Hindlimb muscle (tissue), 1 donor: ENCODE measurements at places on chromosomes 6 and 20. TPM values are rescaled to one million over a fixed set of nuclear protein-coding genes. Genes with fewer than 3 reads are reported as not detected.

The ADGRF5 gene
- 28.9 TPM for polyA plus RNA-seq

The MYB gene
- polyA plus RNA-seq = 1.3 TPM

The TFAP2D gene
- not detected for polyA plus RNA-seq

DNA sequence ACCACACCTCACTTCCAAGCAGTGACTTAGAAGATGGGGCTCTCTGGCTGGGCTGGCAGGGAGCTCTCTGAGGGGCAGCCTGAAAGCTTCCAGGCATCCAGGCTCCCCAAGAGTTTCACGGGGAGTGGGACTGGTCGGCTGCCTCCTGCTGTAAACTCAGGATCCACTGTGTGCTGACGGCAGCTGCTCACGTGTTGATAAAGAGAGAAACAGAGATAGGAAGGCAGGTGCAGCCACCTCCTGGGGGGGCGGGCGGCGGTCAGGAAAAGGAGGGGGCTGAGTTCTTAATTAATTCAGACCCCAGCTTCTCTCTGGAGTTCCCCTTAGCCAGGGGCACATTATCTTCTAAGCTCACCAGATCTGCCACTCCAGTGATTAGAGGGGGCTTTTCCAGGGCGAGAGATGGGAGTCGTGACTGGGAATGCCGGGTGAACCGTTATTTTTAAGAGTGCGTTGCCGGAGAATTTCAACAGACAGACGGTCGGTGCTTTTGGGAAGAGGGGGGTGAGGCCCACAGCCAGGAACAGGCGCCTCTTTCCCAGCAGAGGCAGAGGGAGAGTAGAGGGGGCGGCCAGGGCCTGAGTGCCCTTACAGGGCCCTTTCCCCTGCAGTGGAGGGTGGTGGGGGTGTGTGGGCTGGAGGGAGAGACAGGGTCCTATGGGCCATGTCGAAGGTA lies 70.9 kb downstream of the CD40 start:
- DNase-seq = no peak

DNA sequence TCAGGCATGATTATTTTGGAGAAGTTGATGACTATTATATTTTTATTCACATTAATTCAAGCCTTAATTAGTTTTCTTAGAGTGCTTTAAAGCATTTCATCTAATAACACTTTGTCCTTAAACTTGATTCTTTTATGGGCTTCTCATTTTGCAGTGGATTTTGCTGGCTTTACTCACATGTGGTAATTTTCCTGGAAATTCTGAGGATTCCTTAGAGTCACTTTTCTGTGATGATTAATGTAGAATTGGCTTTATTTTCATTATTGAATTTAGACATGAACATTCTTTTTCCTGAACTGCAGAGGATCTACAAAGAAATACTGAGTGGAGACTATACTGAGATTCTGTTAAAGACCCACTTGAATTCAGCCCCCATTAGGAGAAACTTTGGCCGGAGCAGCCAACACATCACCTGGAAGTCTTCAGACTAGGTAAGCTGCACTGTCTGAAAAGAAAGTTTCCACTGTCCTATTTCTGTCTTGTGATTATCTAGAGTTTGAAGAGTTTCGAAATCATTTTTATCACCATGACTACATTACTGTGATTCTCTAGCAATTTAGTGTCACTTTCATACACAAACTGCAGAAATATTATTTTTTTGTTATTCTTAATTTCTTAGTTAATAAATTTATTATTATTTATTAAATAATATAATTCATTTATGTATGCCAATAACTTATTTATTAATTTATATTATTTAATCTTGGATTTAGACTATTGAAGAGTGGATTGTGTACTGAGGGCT lies 1.9 kb downstream of the RFPL4B start:
- DNase-seq = peak; percentile 40

DNA sequence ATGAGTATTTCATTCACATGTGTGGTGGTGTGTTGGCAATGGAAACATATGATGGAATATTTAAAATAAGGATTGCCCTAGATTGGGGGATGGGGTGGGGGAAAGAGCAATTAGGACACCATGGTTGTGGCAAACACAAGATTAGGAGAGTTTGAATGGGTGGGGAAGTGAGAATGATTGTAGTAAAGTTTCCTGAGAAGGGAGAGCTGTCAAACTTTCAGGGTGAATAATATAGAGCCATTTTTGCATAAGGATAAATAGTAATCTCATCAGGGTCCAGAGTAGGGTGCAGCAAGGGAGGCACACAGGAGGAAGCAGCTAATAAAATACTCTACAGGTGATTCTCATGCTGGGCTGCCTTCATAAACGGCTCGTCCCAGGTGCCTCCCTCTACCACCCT lies 294.9 kb upstream of the MARCKS start:
- no peak for DNase-seq

- no peak for DNase-seq
Observed at GRCh38 chr6:85580878-85581267, 12.8 kb downstream of the SNX14 start.

- no peak for DNase-seq
Observed at GRCh38 chr6:2111162-2111677, 134.2 kb downstream of the GMDS start.

- no peak for DNase-seq
Observed at GRCh38 chr6:39330057-39330456, 7.6 kb upstream of the KCNK16 start.
